ENCODE measurements at places on chromosomes 5 and 9.

DNA sequence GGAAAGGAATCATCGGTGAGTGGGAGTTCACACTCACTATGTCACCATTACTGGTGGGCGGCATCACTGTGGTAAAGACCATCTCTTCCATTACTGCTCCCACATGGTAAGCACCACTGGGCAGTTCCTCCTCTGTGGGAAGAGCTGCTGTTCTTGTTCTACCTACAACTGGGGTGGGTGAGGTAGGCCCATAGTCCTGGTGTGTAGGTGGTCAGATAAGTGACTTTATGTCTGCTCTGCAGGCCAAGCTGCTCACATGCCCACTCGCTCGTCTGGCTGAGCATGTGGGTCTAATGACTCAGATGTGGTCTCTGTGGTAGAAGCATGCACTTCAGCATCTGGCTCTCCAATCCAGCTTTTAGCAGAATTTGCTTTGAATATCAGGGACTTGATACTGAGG lies 82.9 kb downstream of the TMEM215 start:
- peak; percentile 9 for DNase-seq

- no peak for DNase-seq
These were observed 7.2 kb downstream of the ZNF354B start for GRCh38 chr5:178866946-178867345.

GRCh38 chr5:89534331-89534730 lies 651.3 kb upstream of the MEF2C start:
- DNase-seq, result no peak

- DNase-seq, result peak; percentile 67
These were observed 32.3 kb downstream of the PRRX2 start for GRCh38 chr9:129697656-129698253.

GRCh38 chr5:158234323-158235158 lies 375.6 kb upstream of the CLINT1 start:
- DNase-seq, result no peak

- DNase-seq, result no peak
These were observed 523.5 kb upstream of the KLF4 start for GRCh38 chr9:108012886-108013665.

DNA sequence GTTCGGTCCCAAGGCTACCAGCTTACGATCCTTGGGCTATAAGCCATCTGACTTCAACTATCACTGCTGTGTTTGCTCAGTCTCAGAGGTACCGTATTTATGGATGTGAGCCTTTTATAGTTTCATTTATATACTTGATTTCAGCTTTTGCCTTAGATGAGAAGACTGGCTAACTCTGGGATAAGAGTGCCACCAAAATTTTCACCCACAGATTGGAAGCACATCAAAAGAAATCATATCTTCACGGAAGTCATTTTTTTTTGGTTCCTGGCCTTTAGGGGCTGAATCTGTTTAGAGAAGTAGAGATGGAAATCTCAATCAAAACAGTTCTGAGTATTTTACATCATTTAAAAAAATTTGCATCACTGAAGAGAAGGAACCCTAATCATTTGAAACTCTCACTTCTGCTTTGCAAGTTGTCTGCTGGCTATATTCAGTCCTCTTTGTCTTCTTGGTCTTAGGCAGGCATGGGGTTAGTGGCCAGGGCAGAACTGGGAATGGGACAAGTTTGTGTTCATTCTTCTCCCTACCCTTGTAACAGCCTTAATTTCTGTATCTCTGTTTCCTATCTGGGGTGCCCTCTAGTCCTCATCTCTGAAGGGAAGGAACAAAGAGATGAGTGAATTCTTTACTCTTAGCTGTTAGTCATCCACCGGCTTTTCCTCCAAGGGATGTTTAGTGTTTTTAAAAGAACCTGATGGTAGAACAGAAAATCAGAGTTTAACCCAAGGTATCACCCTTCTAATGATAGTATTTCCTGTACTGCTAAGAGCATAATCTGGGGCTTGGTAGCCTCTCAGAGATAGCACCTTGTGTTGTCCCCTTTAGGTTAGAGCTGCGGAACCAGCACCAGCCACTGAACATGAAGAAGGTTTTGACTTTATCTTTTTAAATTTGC lies 14.1 kb upstream of the TNFAIP8 start:
- DNase-seq, result no peak

- no peak for DNase-seq
These were observed 26.6 kb downstream of the MLANA start for GRCh38 chr9:5917273-5917672.

- peak; percentile 68 for DNase-seq
These were observed 646 bp downstream of the CARNMT1 start for GRCh38 chr9:75027187-75028107.

- no peak for DNase-seq
These were observed 112.3 kb upstream of the GDNF start for GRCh38 chr5:37951946-37952721.

DNA sequence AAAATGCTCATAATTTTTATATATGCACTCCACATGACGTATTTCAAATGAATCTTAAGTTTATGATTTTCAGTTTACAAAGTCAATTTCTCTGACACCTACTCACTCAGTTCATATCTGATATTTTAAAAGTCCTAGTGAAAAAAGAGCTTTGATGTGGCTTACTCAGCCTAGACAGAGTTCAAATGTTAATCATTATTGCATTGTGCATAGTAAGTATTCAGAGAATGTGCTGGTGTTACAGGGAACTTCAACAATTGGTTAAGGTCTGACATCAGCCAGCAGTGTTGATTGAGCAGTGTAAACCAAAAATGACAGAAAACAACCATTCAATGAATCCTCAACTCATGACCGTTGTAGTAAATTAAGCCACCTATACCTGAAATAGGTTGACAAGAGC lies 147.2 kb upstream of the LHFPL2 start:
- DNase-seq, result no peak

Data from stimulated activated naive CD8-positive, alpha-beta T cell treated with anti-CD3 and anti-CD28 coated beads, Interleukin-15, Interleukin-2, amounts not matched to agents 100 U/mL and 50 U/mL, for 24 hours (primary cell).